Inflammatory macrophage treated with lipopolysaccharide for 4 hours (primary cell): ENCODE measurements at places on chromosomes 4 and X.

DNA sequence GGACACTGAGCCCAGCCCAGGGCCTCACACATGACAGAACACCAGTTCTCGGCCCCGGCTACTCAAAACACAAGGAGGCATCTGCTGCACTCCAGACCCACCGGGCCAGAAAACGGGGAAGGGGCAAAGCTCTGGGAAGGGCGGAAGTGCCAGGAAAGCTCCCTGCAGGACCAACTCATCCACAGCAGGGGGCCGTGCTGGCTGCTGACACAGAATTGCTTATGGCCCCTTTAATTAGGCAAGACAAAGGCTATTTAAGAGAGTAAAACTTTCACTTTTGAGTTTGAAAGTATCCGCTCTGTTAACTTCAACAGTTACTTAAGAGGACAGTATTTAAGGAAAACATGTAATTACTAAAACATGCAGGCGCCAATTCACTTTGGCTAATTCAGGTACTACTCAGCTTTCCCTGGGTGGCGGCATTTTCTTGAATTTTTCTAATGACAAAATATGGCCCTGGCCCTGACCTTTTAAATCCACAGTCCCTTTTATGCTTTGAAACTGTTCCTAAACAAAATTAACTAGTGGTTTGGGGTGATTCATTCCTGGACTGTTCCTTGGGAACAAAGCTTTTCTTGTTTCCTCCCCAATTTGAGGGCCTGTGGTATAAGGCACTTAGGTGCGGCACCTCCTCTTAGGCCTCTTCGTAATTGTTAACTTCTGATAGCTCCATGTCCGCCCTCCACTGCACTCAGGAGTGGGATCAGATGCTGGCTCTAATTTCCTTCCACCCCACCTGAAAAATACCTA lies 40.4 kb downstream of the NSG1 start:
- no peak for DNase-seq

- no peak for DNase-seq
Observed at GRCh38 chrX:41033299-41033698, 51.9 kb upstream of the USP9X start.

DNA sequence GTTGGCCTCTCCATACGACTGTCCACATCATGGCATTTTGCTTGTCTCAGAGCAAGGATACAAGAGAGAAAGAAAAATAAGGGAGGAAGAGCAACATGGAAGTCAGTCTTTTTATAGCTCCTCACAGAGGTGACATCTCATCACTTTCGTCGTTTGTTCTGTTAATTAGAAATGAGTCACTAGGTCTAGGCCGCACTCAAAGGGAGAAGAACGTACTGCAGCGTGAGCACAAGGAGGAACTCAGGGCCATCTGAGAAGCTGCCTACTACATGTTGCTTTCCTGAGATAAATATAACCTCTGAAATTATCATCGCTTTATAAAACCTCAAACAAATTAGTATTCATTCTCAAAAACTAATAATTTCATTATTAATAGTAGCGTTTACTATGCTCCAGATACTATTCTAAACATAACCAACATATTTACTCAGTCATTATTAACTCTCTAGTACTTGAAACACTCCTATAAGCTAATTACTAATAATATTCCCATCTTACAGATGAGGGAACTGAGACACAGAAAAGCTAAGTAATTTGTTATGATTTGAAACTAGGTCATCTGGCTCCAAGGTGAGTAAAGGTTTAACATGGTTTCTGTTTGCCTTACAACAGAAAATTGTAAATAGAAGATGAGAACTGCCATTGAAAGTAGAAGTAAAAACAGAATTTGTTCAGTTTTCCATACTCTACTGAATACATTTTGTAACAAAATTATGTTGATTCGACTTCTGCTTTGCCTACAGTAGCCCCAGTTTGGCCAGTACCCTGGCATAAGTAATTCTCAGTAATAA lies 213.2 kb upstream of the UGT8 start:
- no peak for DNase-seq

DNA sequence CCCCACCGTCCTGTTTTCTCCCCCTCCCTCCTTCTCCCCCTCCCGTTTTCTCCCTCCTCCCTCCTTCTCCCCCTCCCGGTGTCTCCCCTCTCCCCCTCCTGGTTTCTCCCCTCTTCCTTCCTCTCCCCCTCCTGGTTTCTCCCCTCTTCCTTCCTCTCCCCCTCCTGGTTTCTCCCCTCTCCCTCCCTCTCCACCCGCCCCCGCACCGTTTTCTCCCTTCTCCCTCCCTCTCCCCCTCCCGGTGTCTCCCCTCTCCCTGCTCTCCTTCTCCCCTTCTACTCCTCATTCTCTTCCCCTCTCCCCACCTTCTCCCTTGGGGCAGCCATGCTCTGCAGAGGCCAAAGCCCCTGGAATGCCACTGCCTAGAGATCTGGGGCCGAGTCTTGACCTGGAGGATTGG lies 12.2 kb downstream of the SH3TC1 start:
- no peak for DNase-seq

GRCh38 chr4:74334636-74335035 lies 26.4 kb downstream of the EPGN start:
- no peak for DNase-seq

GRCh38 chr4:72110886-72111285 lies 79.1 kb downstream of the NPFFR2 start:
- no peak for DNase-seq

DNA sequence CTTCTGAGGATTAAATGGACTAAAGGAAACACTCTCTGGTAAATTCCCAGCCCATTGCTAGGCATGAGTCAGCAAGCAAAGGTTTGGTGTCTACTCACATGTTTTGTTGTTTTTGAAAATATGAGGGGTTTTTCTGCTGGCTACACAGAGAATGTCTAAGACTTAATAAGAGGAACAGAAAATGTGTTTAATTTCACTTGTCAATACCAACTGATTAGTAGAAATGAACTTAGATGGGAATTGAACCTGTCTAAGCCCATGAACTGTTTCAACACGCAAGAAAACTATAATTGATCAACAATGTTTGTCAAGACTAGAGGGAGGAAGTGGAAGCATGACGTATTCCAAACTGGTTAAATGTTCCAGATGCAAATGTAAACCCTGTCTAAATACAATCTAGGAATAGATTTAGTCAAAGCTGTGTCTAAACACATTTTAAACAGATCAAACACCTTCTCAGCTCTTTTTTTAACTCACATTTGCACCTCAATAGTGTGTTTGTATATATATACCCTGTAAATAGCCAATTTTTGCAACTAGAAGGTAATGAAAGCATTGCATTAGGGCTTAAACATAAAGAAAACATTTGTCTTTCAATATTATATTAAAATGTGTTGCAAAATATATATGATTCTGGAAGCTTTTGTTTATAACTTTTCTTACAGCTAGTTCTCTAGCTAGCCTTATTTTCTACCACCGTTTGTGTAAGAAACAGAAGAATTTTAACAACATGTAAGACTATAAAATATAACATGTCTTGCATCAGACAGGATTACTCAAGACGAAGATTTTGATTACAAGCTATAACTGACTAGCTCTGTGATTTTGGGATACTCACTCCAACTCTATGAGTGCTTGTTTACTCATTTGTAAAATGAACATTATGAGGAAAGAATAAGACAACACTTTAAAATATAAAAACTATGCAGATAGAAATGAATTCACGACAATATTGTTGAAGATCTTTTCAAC lies 607.8 kb downstream of the FSTL5 start:
- peak; percentile 51 for DNase-seq

DNA sequence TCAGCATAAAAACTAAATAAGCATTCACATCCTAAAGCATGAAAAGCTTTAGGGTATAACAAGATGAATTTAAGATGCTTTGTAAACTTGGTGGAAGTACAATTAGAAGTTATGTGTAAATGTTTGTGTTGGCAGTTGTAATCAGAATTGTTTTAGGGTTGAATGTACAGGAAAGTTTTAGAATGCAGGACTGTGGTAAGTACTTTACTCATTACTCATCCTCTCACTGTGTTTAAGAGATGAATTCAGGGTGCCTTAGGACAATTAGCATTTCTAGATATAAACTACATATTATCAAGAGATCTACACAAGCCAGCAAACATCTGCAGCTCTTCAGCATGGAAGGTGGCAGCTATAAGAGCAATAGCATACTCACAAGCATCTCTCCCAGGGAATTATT lies 77.5 kb upstream of the ELOVL6 start:
- no peak for DNase-seq

DNA sequence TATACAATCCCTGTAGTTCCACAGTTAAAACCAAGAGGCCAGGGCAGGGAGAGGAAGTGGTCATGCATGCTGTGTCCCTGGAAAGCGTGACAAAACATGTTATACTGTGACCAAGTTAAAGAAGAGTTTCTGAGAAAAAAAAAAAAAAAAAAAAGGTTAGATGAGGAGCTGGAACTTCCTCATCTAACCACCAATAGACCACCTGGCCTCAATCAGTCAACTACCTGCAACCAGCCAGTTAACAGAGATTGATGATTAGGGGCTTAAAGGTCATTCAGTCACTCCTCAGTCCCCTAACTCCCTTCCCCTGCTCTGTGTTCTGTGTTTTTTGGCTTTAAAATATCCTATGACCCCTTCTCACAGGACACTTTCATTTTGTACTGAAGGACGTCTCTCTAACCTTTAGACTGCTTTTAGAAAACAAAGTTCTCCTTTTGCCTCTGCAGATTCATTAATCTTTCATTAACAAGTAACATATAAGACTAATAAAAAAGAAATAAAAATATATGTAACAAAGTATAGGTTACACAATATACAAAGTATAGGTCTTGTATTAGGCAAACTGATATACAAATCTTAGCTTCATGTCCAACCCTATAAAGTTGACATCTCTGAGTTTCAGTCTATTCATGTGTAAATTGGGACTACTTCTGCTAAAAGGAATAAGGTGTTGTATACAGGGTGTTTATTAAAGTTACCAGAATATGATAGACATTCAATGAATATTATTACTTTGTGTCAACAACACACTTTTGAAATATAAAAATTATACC lies 179.1 kb upstream of the NDST4 start:
- DNase-seq, result no peak

DNA sequence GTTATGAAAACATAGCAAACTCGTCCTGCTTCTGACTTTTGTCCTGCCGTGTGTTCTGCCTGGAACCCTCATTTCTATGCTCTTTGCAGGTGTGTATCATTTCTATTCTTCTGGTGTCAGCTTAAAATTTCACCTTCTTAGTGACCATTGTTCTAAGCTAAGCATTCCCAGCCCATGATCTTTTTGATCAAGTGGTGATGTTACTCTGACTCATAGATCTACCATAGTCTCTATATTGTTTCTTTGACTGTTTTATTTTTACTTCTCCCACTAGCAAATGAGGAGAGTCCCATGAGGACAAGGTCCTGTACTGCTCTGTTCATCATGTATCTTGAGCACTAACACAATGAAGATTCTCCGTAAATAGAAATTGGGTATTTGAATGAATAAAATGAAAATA lies 14.1 kb upstream of the CXCL6 start:
- DNase-seq, result no peak

- no peak for DNase-seq
Observed at GRCh38 chr4:10144966-10145365, 28.4 kb upstream of the WDR1 start.

DNA sequence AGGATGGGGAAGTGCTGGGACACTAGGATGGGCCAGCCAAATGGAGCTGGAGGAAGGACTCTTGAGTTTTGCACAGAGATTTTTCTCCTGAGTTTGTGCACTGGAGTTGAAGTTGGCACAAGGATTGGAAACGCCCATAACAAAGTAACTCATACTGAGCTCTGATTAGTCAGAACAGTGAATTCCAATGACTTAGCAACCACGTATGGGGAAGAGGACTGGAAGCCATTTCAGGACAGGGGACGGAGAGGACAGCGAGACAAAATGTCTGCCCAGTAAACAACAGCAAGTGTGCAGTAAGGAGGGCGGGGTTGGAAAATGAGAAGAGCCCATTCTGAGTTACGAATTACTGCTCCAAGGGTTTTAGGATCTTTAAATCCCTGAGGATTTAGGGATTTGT lies 5.9 kb downstream of the RIPPLY1 start:
- no peak for DNase-seq
